ENCODE measurements at places on chromosomes 3 and 15. TPM values are rescaled to one million over a fixed set of nuclear protein-coding genes. Genes with fewer than 3 reads are reported as not detected.

Gene SMAD6
- 23.2 TPM for total RNA-seq

Gene PP2D1
- total RNA-seq, result 1.2 TPM

Gene ANXA2
- 149 TPM for total RNA-seq

Gene PIGBOS1
- total RNA-seq, result 12.9 TPM

Gene DAZL
- total RNA-seq, result not detected

Gene SOX14
- total RNA-seq, result 8.7 TPM

Gene TNFSF10
- 0.25 TPM for total RNA-seq

Gene EPHA3
- 55.0 TPM for total RNA-seq

Gene ITPKA
- 2.3 TPM for total RNA-seq

Gene PLA2G4B
- total RNA-seq, result 2.3 TPM

Gene PAQR9
- 1.6 TPM for total RNA-seq

Gene LMAN1L
- 1.2 TPM for total RNA-seq

Data from motor neuron (in vitro differentiated cells).